Right cardiac atrium (tissue), 5 donors: ENCODE measurements at places on chromosomes 7 and 10.

DNA sequence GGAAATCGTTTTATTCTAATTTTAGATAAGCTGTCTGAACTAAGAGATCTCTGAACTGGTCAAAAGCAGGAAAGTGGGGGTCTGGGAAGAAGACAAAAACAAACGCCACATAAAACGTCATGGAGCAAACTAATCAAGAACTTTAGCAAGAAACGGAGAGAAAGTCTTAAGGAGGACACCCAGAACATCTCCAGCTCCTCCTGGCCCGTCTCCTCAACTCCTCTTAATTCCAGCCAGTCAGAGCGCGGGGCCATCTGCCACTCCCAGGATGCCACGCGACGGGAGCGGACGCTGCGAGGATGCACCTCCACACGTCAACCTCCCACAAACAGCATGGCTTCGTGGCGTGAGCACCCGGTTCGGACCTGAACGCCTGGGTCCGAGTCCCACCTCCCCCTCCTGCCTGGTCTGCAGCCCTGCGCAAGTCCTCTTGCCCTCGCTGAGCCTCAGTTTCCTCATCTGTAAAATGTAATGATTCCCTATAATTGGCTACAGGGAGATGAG lies 598 bp downstream of the MMS19 start:
- DNase-seq: peak; percentile 92

GRCh38 chr10:131083915-131084790 lies 227.4 kb downstream of the TCERG1L start:
- DNase-seq: no peak

DNA sequence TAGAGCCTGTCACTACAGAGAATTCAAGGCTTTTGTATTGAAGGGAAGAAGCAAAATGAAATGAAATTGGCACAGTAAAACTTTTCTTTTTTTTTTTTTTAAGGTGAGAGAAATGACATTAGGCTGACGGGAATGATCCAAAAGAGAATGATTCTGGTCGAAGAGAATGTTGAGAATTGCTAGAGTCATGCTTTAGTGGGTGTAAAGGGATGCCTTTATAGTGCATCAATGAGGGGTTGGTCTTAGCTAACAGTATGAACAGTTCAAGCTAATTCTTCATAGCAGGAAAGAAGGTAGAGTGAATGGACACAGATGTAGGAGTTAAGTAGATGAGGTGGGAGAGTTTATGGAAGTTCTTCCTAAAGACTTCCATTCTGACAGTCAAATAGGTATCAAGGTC lies 32.3 kb upstream of the LSM8 start:
- DNase-seq: no peak

- no peak for DNase-seq
Observed at GRCh38 chr10:125080984-125081383, 79.4 kb downstream of the CTBP2 start.

DNA sequence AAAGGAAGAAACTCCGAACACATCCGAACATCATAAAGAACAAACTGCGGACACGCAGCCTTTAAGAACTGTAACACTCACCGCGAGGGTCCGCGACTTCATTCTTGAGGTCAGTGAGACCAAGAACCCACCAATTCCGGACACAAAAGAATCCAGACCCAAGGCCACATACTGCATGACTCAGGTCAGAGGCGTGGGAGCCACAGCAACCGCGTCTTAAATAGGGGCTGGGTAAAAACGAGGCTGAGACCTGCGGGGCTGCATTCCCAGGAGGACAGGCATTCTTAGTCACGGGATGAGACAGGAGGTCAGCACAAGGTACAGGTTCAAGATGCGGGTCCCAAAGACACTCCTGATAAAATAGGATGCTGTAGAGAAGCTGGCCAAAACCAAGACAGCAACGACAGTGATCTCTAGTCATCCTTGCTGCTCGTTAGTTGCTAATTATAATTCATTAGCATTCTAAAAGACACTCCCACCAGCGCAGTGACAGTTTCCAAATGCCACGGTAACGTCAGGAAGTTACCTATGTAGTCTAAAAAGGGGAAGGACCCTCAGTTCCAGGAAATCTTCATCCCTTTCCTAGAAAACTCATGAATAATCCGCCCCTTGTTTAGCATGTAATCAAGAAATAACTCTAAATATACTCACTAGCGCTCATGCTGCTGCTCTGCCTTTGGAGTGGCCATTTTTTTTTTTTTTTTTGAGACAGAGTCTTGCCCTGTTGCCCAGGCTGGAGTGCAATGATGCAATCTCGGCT lies 19.3 kb downstream of the AP5Z1 start:
- no peak for DNase-seq

DNA sequence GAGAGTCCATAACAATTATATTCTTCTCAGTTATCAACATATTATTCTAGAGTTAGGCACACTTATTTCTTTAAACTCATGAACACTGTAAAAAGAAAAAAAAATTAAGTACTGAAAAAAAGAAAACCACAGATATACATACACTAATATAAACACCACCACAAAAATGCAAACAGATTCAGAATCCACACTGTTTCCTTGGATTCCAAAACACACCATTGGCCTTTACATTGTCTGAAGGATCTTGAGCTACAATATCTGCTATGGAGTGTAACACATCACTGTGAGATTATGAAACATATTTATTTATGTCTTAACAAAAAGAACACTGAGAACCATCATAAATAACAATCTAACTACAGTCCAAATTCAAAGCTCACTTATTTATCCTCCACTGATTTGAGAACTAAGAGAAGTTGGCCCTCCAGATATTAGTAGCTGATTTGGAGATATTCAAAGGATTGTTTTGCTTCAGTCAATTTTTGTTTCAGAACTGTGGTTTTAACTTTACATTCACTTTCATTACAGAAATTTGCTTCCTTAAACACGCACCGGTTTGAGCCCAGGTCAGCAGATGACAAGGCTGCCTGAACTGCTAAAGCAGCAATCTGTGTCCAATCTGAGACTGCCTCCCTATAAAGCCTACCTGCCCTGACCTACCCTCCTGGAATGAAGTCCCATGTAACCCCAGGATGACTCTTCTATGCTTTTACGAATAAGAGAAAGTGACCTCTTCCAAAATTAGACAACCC lies 47.0 kb upstream of the CDK1 start:
- DNase-seq: no peak

DNA sequence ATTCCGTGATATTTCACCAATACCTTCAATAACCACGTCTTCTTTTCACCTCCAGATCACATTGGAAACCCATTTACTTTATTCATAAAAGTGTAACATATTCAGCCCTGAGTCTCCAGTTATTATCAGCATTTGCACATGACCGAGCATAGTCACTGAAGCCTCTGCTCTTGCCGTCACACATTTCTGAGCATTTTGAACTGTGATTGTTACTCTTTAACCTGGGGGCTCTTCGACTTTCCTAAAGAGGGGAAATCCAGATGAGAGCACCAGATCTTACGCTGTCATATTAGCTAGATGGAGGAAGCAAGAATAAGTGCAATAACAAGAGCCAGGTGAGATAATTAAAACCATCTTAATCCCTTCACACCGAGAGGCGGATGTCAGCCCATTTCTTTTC lies 260.0 kb upstream of the NRP1 start:
- no peak for DNase-seq
